ENCODE measurements at places on chromosomes 2 and 18.

GRCh38 chr2:3536682-3537632 lies 17.6 kb upstream of the ADI1 start:
- peak overlapping the region; percentile 72 for H3K27ac ChIP-seq
- DNase-seq = no peak

DNA sequence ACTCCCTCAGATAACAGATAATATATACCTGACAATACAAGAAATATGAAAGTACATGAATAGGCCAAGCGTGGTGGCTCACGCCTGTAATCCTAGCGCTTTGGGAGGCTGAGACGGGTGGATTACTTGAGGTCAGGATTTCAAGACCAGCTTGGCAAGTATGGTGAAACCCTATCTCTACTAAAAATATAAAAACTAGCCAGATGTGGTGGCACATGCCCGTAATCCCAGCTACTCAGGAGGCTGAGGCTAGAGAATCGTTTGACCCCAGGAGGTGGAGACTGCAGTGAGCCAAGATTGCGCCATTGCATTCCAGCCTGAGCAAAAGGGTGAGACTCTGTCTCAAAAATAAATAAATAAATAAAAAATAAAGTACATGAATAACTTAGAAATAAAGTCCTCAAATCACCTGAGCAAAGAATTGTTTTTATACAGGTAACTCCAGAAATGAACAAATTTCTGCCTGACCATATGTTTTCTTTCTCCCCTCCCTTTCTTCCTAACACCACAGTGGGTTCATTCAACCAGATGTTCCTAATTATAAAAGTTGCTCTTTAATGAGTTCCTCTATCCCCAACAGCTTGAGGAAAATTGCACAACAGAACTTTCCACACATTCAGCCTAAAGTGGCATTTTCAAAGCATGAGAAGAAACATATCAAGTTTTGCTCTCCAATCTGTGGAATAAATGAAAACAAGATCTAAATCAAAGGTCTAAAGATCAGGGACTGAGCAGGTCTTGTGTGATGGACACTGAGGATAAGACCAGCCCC lies 33.6 kb upstream of the AP1S3 start:
- no peak overlapping the region for H3K27ac ChIP-seq
- H3K4me3 ChIP-seq = no peak overlapping the region
- H3K4me1 ChIP-seq = no peaks in the 10 kb centered on the region
- peaks cover 2% of the 10 kb centered on the region for H3K36me3 ChIP-seq

- H3K4me1 ChIP-seq = peaks cover 14% of the 10 kb centered on the region
- H3K4me3 ChIP-seq = no peak overlapping the region
- H3K27me3 ChIP-seq = no peaks in the 10 kb centered on the region
- DNase-seq = no peak
- no peak overlapping the region for H3K27ac ChIP-seq
Observed at GRCh38 chr18:2653467-2653866, 2.1 kb upstream of the SMCHD1 start.

DNA sequence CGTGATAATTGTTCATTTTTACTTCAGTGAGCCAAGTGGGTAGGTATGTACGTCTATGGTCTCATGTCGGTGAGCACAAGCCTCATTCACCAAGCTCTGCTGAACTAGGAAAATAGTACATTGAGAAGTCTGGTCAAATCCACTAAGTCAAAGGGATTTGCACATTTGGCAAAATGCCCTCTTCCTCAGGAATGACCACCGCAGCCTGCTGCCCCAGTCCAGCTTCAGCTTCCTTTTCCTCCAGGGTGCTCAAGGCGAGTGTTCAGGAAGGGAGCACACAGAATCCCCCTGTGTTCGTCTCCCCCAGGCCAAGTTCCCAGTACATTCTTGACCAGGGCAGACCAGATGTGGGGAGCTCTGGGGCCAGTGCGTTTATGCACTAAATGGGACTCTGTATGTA lies 23.0 kb downstream of the TCF7L1 start:
- no peaks in the 10 kb centered on the region for H3K36me3 ChIP-seq
- H3K27ac ChIP-seq = no peak overlapping the region
- no peak overlapping the region for H3K4me3 ChIP-seq
- H3K4me1 ChIP-seq = peaks cover 25% of the 10 kb centered on the region
- DNase-seq = no peak

DNA sequence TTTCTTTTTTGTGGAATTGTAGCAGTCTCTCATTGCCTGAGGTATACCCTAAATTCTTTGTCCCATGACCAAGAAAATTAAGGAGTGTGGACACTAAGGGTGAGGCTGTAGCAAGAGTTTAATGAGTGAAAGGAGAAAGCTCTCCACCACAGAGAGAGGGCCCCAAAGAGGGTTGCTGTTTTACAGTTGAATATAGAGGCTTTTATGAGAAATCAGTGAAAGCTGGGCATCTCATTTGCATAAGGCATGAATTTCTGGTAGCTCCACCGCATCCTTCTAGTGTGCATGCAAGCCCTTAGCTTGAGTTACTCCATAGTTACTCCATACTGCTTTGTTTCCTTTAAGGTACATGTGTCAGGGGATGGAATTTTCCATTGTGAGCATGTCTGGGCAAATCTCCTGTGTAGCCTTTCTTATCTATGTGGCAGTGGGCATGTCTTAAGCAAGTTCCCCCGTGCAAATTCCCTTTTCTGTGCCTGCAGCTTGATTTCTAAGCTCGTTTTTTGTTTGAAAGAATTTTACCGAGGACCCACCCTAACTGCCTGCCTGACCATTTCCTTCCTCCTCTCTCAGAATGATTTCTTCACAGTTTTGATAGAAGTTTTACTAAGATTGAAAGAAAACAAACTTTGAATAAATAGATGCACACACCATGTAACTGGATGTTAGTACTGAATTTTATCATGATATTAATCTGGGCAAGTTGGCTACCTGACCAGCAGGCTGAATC lies 218.9 kb downstream of the PARD3B start:
- no peak overlapping the region for H3K4me3 ChIP-seq
- no peak overlapping the region for H3K27ac ChIP-seq
- H3K36me3 ChIP-seq = no peaks in the 10 kb centered on the region
- H3K4me1 ChIP-seq = no peaks in the 10 kb centered on the region
- no peaks in the 10 kb centered on the region for H3K27me3 ChIP-seq

DNA sequence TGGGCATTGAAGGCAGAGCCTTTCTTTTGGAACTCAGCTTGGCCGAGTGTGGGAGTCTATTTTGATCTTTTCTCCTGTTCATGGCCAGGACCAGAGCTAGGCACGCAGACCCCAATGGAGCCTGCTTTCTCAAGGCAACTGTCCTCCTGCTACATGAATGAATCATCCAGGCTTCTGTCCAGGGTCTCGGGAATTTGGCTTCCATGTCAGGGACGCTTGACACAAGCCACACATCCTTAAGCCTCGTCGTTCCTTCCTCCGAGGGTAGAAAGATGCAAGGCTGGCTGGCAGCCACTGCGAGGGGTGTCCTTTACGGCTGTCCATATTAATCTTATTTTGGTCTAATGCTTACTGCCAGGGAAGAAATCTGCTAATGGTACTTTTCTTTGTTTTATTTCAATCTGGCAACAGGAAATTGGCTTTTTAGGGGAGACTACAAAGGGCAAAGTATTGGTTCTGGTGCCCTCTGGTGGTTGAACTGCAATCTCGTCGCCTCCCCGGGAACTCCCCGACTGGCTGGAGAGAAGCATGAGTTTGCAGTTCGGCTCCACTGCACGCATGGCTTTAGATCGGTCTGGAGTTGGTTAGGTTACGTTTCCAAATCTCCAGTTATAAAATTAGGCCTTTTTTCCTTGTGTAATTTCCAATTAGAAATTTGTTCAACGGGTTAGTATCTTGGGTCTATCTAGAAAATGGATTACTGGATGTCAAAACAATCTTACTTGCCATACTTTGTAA lies 135.2 kb downstream of the ALPK2 start:
- no peaks in the 10 kb centered on the region for H3K27me3 ChIP-seq
- peak; percentile 42 for DNase-seq
- H3K4me1 ChIP-seq = no peaks in the 10 kb centered on the region
- no peak overlapping the region for H3K4me3 ChIP-seq

- DNase-seq = no peak
- H3K27me3 ChIP-seq = peaks cover 5% of the 10 kb centered on the region
- H3K4me3 ChIP-seq = peak overlapping the region; percentile 87
Observed at GRCh38 chr2:176097820-176098365, 1.7 kb upstream of the HOXD12 start.

DNA sequence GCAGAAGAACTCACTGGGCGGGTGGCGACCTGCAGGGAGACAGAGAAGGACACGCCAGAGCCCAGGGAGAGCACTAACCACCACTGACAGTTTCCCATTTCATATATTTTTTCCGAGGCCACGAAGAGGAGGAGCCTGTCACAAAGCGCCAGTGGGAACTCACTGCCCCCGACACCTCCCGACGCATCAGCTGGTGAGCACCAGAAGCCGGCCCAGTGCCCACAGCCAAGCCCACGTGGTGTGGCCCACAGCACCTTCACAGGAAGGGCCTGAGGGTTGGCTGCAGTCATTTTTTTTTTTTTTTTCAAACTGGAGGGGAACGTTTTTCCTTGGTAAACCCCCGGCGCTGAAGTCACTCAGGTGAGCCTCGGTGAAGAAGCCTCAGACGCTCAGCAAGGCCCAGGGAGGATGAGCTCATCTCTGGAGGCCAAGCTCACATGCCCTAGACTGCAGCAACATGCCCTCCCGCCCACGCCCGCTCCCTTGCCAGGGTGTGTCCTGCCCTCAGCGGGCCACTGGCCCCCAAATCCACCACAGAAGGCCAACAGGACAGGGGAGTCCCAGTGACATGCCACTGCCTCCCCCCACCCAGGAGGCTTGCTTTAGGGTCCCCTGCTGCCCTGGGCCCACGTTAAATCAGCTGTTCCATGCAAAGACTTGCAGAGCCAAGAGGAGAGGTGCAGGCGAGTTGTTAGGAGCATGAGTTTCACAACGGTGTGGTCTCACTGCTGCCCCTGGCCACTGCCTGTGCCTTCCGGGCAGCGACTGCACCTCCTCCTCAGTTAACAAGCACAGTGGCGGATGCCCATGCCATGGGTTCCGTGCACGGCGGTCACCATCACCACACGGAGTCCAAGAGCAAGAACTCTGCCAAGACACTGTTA lies 68.1 kb downstream of the PARD6G start:
- DNase-seq = no peak
- H3K36me3 ChIP-seq = no peaks in the 10 kb centered on the region
- no peaks in the 10 kb centered on the region for H3K27me3 ChIP-seq
- H3K4me1 ChIP-seq = 0 out of 2 replicates have a peak, but pooled peaks cover 6% of the 10 kb centered on the region
- H3K27ac ChIP-seq = no peak overlapping the region

GRCh38 chr2:64652231-64653108 lies 1.2 kb downstream of the SERTAD2 start:
- H3K4me3 ChIP-seq = peak overlapping the region; percentile 76
- peaks cover 4% of the 10 kb centered on the region for H3K36me3 ChIP-seq
- DNase-seq = no peak
- no peaks in the 10 kb centered on the region for H3K27me3 ChIP-seq

DNA sequence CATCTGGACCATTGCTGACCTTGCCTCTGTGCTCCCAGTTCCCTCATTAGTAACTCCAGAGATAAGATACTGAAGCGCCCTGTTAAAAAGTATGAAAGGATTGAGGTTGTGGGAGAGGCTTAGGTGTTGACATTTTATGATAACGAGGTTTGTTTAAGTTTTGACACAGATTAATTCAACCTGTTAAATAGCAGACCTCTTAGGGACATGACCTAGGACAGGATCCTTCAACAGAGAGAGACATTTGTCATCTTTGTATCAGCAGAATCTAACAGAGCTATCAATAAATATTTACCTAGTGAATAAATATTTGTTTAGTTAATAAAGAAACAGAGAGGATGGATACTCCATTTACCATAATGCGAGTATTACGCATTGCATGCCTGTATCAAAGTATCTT lies 99.5 kb downstream of the DCC start:
- no peak overlapping the region for H3K27ac ChIP-seq
- H3K27me3 ChIP-seq = no peaks in the 10 kb centered on the region
- H3K4me1 ChIP-seq = no peaks in the 10 kb centered on the region
- no peak for DNase-seq

DNA sequence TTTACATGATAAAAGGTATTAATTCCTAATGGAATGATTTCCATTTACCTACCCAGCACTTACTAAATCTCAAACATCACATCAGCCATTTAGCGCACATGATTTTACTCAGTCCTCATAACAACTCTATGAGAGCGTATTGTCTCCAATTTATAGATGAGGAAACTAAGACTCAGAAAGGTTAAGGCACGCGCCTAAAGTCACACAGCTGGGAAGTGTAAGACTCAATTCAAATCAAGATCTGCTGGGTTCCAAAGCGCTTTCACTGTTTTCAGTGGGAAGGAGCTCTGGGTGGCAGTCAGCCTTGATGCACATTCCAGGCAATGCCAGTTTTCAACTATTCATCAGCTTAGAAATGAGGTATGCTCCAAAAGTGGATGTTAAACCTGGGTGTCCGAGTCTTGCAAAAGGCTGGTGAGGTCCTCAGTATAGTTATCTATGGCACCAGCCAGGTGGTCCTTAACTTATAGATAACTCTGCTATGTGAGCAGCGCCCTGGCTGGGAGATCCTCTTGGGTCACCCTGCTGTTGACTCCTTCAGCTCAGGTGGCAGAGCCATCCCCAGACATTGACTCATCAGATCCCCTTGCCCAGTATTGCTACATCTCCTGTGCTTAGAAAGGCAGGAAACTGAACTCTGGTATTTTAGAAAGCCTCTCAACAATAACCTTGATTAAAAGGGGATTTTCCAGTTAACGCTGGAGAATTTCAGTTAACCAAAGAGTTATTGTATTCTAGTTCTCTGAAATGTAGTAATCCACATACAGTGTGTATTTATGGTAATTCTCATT lies 47.1 kb downstream of the SLC4A1AP start:
- H3K27me3 ChIP-seq = no peaks in the 10 kb centered on the region
- H3K4me1 ChIP-seq = peaks cover 12% of the 10 kb centered on the region
- H3K4me3 ChIP-seq = no peak overlapping the region

DNA sequence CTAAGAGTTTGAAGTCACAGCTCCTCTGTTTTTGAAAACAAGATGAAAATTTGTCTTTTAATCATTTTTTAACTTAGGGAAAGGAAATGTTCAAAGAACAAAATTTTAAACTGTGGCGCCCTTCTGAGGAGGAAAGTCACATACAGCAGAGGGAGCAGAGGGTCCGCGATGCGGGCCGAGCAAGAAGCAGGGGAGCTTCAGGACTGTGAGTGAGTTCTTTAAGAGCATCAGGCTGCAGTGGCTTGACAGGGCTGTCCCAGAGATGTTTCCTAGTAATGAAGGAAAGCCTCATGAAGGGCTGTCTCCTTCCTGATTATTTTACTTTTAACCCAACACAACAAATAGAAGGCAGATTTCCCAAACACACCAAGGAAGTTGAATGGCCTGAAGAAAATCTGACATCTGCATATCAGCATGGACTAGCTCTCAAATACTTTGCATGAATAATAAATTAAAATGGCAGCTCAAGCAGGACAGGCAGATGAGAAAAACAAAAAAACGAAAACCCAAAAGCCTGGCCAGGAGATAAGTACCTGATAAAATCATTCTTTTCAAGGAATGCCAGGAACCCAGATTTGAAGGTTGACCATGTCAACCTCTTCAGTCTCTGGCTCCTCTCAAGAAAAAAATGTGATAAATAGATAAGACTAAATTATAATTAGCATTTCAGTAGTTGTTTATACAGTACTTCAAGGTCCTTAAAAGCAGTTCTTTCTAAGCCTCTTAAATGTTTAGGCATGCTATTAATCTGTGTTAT lies 60.8 kb downstream of the SLC40A1 start:
- H3K27me3 ChIP-seq = peaks cover 2% of the 10 kb centered on the region
- H3K27ac ChIP-seq = no peak overlapping the region
- no peak overlapping the region for H3K4me3 ChIP-seq
- DNase-seq = no peak
- H3K36me3 ChIP-seq = no peaks in the 10 kb centered on the region
- no peaks in the 10 kb centered on the region for H3K4me1 ChIP-seq

Data from Panc1 (cell line).